ENCODE measurements at places on chromosomes 2 and 18.

DNA sequence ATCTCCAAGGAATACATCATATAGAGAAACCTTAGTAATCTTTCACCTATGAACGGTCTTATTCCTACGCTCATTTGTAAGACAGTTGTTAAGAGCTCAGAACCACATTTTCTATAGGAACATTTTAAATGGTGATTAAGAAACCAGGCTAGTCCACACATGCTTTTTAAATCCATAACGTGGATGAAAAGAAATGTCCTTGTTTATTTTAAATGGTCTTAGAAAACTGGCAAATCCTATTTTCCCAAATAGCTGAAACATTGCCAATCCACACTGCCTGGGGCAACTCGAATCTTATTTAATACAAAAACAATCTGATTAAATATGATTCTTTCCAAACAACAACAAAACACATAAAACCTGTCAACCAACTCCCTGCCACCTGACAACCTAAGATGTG is 23.7 kb downstream of the METTL8 start:
- no peak for DNase-seq

DNA sequence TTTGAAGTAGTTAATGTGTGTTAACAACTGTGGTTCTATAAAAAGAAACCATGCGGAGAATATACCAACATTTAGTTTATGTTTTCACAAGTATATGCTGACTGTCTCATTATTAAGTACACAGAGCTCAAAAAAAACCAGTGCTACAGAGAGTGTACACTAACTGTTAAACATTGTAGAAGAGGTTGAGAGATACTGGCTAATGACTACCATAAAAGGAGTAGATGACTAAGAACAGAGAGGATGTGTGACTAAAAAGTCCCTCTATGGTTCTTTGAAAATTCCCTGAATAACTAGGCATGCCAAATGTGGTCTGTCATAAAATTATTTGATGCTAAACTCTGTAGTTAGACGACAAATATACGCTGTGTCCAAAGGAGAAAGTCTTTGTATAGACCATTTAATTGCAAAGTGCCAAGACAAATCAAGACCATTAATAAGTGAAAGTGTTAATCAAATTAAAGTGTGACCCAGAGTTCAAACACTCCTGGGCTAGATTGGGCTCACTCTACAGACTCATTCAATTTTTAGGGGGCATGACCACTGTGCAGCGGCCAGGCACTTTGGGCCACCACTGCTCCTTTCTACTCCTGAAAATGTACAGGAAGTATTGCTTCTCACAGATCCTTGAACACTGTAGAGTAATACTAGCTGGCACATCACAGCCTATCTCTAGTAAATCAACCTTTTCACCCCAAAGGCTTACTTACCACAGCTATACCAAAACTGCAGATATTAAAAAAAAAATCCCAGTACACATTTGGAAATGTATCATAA is 45.1 kb upstream of the SERTAD2 start:
- DNase-seq = no peak

GRCh38 chr2:160425434-160426151 is 68.0 kb downstream of the RBMS1 start:
- DNase-seq = no peak

DNA sequence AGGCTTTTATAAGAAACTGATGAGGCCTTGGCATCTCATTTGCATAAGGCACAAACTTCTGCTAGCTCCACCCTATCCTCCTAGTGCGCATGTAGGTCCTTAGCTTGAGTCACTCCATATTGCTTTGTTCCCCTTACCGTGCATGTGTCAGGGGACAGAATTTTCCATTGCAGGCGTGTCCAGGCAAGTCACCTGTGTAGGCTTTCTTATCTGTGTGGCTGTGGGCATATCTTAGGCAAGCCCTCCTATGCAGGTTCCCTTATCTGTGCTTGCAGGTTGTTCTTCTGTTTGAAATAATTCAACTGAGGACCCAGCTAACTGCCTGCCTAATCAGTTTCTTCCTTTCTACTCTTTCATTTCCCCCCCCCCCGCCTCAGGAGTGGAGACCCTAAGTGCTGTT is 63.3 kb upstream of the CDCA7 start:
- DNase-seq = no peak

- no peak for DNase-seq
Observed at GRCh38 chr2:74333175-74333574, 10.0 kb downstream of the SLC4A5 start.

DNA sequence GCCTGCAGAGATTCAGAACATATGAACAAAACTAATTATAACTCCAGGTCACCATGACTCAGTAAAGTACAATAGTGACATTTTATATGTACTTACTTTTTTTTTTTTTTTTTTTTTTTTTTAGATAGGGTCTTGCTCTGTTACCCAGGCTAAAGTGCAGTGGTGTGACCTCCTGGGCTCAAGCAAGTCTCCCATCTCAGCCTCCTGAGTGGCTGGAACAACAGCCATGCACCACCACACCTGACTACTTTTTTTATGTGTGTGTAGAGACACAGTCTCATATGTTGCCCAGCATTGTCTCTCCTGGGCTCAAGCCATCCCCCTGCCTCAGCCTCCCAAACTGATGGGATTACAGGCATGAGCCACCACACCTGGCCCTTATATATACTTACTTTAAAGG is 130.7 kb upstream of the B3GNT2 start:
- DNase-seq = no peak

DNA sequence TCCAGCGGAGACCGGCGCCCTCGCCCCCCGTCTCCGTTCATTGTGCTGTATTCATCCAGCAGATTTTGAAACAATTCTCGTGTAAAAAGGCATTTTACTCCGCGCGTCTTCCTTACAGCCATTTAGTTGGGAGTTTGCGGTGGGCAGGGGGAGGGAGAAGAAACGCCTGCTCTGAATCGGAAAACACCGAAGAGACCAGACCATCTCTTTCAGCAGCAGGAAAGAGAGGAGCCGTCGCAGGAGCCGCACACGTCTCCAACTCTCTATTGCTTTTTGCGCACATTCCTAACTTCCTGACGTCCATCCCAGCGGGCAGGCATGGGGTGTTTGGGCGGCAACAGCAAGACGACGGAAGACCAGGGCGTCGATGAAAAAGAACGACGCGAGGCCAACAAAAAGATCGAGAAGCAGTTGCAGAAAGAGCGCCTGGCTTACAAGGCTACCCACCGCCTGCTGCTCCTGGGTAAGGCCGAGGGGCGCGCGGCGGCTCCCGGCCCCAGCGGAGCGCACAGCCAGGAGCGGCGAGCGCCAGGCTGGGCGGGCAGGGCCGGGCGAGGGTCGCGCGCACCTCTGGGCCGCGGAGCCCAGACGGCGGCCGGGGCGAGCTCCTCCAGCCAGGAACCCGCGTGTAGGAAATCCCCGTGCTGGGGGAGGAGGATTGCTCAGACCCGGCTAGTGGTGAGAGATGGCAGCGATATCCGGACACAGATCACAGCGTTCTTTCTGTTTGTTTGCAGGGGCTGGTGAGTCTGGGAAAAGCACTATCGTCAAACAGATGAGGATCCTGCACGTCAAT is 63.2 kb downstream of the GNAL start:
- DNase-seq = no peak

DNA sequence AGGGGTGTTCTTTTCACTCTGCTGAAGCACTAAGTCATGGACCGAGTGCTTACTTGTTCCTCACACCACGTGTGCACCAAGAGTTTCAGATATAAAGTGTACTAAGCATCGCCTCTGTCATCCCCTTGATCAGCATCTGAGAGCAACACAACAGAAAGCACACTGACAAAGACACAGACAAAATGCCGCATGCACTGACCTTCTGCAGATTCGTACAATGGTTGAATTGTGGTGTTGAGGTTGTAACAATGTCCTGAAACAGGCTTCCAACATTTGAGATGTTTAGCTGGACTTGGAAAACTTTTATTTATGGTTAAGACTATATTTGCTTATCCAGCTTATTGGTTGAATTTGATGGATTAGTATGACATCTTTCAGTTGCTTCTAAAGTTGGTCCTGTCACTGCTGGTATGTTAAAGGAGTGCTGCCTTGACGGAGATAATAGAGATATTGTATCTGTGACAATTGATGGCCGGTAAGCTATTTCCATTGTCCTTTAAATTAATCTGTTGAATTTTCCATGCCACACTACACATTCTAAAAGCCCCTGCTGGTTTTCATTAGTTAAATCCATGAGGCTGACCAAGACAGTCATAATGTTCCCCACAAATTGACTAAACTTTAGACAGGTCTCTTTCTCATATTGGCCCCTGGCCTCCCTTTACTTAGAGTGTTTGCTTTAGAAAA is 99.9 kb downstream of the CBLN2 start:
- no peak for DNase-seq

- DNase-seq = no peak
Observed at GRCh38 chr2:108243566-108243965, 3.8 kb downstream of the SULT1C3 start.

DNA sequence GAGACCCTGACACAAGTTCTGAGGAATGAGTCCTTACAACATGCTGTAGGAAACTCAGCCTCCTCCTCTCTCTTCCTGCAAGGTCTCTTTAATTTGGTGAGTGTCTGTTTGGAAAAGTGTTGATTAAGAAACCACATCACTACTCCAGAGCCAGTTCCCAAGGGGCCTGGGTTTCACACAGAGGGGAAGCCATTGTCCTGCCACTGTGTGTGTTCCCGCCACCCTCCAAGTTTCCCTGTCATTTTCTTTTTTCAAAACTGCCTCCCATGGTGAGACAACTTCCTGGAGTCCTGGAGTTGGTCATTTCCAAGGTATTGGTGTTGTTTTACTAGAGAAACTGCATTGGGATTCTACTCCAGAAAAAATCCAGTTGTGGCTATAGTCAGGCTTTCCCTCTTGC is 232.0 kb upstream of the PARD3B start:
- DNase-seq = no peak

DNA sequence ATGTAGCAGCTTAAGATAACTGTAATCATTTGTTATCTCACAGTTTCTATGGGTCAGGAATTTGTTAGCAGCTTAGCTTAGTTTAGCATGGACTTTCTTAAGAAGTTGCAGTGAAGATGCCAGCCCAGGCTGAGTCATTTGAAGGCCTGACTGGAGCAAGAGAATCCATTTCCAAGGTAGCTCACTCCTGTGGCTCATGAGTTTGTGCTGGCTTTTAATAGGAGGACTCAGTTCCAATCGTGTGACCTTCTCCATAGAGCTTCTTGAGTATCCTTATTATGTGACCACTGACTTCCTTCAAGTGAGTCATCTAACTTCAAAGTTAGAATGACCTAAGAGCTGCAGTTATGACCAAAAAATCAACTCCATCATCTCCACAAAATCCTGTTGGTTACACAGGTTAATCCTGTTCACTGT is 1.4 kb downstream of the GPATCH11 start:
- DNase-seq = no peak

DNA sequence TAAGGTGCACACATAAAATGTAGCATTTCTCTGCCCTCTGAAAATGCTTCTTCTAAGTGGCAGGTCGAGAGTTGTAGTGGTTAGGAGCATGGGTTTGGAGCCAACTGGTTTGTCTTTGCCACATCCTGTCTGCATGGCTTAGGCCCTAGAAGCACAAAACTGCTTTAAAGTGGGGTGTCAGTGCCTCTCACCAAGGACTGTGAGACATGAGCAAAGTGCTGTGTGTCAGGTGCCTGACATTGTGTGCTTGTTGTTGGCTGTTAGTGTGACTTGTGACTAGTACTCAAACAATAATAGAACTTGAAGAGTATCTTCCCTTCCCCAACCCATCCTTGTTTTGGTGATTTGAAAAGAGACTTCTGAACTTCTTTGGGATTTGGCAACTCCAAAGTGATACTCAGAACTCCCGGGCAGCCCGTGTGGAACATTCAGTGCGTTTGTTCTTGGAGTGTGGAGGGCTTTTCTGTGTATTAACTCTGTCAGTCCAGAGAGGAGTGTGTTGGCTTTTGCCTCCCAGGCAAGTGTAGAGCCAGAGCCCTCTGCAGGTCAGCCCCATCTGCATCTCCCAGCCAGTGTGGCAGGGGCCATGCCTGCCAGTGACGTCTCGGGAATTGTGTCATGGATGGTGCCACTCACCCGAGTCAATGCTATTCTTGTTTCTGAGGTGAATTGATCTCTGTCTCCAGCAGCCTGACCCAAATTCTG is 5.0 kb downstream of the MGAT5 start:
- peak; percentile 71 for DNase-seq

GRCh38 chr2:226794196-226794661 is 5.4 kb downstream of the IRS1 start:
- no peak for DNase-seq

DNA sequence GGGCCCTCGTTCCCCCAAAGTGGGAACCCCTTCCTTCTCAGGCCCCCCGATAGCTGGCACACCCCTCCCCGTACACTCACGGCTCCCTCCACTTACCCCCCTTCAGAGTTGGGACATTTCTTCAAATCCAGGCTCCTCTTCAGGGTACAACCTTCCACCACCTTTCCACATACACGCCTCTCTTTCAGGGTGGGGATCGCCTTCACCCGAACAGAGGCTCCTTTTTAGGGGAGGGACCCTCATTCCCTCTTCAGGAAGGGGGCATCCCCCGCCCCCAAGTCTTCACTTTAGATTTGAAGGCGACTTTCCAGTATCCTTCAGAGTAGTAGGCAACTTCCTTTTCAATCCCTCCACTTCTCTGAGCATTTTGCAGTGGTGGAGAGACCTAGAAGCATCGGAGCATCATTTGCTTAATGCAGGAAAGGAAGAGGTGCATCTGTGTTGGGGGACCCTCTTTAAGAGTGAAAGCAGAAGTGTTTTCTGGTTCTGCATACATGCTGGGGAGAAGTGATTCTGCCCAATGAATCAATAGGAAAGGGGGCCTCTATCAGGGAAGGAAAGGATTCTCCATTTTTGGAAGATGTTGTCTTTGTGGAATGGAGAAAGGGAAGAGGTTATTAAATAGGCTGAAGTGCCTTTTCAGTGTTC is 845 bp downstream of the EML4 start:
- peak; percentile 19 for DNase-seq

DNA sequence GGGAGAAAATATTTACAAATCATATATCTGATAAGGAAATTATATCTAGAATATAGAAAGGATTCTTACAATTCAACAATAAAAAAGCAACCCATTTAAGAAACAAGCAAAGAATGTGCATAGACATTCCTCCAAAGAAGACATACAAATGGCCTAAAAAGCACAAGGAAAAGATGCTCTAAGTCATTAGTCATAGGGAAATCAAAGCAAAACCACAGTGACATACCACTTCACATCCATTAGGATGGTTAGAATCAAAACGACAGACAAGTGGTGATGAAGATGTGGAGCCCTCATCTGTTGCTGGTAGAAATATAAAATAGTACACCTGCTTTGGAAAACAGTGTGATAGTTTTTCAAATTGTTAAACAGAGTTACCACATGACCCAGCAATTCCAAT is 48.2 kb downstream of the MAPRE2 start:
- no peak for DNase-seq

DNA sequence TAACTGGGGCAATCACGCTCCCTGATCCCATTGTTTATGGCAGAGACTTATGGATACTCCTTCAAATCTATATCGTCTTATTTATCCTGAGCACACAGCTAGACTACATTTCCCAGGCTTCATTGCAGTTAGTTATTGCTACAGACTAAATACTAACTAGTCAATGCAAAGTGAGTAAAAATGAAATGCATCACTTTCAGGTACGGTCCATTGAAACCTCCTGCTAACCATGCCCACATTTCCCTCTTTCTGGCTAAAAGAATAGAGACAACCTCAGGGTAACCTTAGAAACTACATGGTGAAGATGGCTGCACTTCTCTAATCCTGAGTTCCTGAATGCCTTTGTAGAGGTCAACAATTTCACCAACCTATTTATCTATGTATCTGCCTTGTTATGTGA is 437.4 kb downstream of the EPHA4 start:
- no peak for DNase-seq

All from central memory CD8-positive, alpha-beta T cell (primary cell).